ENCODE measurements at places on chromosomes 13 and 19.

DNA sequence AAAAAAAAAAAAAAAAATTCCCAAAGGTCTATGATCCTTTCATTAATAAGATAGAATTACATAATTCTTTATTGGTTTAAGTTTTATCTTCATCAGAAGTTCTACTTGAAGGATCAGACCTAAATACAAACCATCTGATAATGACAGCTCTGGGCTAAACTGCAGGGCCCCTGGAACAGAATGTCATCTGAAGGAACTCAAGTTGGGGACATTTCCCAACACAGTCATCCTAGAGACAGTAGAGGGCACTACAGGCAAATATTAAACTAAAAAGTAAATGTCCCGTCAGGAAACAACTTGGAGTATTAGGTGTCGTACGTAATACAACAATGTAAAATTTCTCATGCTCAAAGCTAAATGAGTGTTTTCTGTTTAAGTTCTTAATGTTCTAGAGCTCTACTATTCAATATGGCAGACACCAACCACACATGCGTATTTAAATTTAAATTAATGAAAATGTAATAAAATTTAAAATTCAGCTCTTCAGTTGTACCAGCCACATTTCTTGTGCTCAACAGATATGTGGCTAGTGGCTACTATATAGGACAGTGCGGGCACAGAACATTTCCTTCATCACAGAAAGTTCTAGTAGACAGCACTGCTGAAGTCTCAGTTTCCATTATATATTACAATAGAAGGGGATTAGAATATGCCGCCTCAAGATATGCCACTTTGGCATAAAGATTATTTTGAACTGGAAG lies 21.8 kb upstream of the NAXD start:
- peak; percentile 39 for DNase-seq

- DNase-seq = no peak
Observed at GRCh38 chr19:11361037-11361770, 6.0 kb downstream of the PLPPR2 start.

- DNase-seq = no peak
Observed at GRCh38 chr13:79231887-79232286, 174.2 kb downstream of the RBM26 start.

GRCh38 chr13:66835040-66835628 lies 395.0 kb downstream of the PCDH9 start:
- peak; percentile 18 for DNase-seq

GRCh38 chr13:42486711-42487198 lies 87.2 kb upstream of the TNFSF11 start:
- DNase-seq = peak; percentile 82

DNA sequence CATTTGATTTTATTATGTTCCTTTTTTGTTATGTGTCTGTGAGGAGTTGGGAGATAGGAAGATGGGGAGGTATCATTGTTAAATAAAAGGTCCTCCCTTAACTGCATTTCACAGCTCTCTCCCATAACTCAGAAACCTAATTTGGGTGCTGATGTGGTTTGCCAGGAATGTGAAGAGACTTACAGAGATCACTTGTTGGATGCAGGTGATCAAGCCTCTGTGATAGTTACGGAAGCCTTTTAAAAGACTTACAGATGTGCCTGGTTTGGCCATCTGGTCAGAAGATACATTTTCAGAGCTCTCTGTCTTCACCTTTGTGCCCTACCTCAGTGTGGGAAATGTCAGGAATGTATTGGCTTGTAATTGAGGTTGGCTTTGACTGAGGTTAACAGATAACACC lies 146.1 kb downstream of the STOML3 start:
- no peak for DNase-seq

DNA sequence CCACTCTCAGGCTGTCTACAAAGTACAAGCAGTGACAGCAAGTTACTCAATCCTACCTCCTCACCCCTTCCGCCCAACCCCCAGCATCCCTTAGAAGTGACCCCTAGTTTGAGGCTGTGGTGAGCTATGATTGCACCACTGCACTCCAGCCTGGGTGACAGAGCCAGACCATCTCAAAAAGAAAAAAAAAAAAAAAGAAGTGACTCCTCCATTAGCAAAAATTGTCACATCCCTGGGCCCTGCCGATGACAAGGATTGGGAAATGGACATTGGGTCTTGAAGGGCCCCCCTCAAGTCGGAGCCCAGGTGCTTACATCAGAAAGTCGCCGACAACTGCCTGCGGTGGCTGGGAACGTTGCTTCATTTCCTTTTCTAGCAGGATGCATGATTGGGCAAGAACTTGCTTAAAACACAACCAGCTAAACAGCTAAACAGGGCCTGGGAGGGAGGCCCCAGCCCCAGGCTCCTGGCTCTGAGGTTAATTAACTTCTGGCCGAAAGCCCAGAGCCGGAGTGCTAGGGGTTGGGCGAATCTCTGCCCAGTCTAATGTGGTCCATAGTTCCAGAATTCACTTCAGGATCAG lies 15.3 kb downstream of the RAB3D start:
- DNase-seq = peak; percentile 85
